ENCODE measurements at places on chromosomes 7 and 10.

- no peak for DNase-seq
These were observed 141.4 kb upstream of the PRKCQ start for GRCh38 chr10:6721480-6721879.

DNA sequence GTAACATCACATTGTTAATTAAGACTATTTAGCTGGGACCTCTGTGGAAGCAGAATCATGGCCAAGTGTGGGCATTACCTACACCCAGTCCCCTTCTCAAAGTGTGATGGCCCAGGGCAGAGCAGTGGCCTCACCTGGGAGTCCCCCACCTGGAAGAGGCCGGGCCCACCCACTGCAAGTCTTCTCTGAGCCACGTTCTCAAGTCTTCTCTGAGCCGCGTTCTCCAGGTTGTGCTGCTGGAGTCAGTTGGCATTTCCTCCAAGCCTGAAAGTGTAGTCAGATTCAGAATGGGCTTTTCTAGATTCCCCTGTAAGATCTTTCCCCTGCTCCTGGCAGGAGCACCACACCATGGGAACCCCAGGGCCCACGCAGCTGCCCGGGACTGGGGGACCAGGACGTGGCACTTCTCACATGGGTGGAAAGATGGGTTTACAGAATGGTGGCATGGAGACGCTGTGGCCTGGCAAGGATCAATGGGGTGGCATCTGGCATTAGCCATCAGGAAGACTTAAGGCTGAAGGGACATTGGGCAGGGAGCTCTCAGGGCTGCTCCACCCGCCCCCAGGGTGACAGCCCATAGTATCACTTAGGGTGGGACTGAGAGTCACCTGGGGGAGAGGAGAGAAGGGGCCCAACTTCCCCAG, 68.0 kb downstream of the MKI67 start:
- no peak for DNase-seq

DNA sequence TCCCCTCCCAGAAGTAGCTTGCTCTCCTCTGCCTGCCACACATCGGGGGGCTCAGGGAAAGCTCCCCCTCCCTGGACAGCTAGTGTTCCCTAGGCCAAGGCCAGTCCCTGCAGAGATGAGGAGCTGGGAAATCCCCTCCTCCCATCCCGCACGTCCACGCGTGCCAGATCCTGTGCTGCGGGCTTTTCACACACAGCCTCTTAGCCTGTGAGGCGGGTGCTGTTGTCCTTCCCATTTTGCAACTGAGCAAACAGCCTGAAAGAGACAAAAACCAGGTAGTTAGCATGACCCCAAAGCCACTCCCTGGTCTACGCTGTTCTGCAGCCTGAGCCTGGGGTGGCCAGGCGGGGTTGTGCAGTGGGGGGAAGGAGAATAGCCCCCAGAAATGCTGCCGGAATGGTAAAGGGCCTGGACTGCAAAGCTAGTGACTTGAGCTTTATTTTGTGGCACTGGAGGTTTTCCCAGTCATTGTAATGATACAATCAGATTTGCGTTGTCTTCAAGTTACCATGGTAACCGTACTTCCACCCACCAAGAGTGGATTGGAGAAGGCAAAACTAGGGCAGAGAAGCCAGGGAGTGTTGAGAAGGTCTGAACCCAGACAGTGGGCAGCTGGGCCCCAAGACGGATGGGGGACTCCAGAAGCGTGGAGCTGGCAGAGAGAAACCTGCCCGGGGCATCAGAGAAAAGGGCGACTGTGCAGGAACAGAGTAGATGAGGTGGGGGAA, 98.6 kb upstream of the KCTD7 start:
- no peak for DNase-seq

GRCh38 chr7:12481722-12482121, 78.1 kb upstream of the VWDE start:
- DNase-seq: no peak

GRCh38 chr7:158446281-158446680, 141.3 kb downstream of the PTPRN2 start:
- no peak for DNase-seq

GRCh38 chr7:8213381-8213780, 48.6 kb downstream of the ICA1 start:
- DNase-seq: no peak

DNA sequence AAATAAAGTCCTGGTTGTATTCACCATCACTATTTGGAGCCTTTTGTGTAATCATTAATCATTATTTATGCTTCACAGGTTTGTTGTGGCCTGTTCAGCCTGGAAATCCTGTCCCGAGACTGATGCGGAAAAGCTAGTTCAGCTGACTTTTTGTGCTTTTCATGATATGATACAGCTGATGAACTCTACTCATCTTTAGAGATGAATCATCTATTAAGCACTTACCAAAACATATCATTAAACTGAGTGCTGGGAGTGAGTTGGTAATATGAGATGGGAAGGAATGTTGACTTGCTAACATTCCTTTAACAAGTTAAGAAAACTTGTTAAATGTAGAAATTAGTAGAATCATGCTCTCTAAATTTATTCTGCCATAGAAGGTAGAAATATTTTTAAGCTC, 53.0 kb downstream of the CROT start:
- DNase-seq: no peak

GRCh38 chr10:95793401-95794045, 37.6 kb downstream of the ENTPD1 start:
- no peak for DNase-seq

- no peak for DNase-seq
These were observed 46.8 kb downstream of the BAIAP2L1 start for GRCh38 chr7:98354052-98354451.

DNA sequence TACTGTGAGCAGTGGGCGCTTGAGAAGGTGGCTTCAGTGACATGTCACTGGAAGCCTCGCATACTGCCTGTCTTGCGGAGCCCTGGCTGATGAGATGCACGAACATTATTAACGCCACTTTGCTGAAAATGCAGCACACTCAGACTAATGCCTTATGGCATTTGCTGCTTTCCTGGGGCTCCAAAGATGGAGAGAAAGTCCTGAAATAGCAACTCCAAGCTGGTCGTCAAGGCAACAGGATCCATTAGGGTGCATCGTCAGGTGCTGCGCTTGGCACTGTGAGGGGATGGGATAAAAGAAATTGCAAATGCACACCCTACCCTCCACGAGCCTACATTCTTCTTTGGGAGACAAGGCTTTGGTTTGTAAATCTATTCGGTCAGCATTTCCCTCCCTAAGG, 592.5 kb downstream of the TYW1 start:
- no peak for DNase-seq

GRCh38 chr10:71088054-71088453, 124.3 kb upstream of the UNC5B start:
- no peak for DNase-seq

DNA sequence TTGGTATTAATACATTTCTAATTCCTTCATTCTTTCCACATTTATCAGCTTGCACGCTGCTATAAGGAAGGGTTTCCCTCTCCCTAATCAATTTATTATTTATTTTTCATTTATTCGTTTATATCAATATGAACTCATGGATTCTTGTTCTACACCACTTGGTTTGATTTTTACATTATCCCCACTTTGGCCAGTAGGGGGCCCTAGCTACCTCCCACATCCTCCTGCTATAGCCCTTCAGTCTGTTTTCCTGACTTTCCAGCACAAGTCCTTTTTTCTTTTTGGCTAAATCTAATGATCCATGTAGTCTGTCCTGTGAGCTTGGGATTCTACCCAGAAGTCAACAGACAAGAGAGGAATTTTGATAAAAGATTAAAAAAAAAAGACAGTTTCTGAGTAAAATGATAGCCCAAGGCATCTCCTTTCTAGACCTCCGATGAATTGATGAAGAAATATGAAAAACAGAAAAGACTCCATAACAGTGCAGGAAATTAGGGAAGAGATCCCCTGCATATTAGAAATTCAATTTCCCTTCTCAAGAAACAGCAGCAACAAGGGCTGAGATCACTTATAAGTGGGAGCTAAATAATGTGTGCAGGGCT, 47.7 kb downstream of the LYZL2 start:
- DNase-seq: peak; percentile 15

GRCh38 chr7:145009876-145010275, 174.0 kb upstream of the TPK1 start:
- no peak for DNase-seq

GRCh38 chr10:60948851-60949250, 4.9 kb upstream of the RHOBTB1 start:
- DNase-seq: no peak

All from right renal pelvis (tissue), 4 donors.